Psoas muscle (tissue), 8 donors: ENCODE measurements at places on chromosomes 6 and 20. TPM values are rescaled to one million over a fixed set of nuclear protein-coding genes. Genes with fewer than 3 reads are reported as not detected.

GLO1 gene
- total RNA-seq, result 83.2 TPM

FAM162B gene
- 7.7 TPM for total RNA-seq

DNA sequence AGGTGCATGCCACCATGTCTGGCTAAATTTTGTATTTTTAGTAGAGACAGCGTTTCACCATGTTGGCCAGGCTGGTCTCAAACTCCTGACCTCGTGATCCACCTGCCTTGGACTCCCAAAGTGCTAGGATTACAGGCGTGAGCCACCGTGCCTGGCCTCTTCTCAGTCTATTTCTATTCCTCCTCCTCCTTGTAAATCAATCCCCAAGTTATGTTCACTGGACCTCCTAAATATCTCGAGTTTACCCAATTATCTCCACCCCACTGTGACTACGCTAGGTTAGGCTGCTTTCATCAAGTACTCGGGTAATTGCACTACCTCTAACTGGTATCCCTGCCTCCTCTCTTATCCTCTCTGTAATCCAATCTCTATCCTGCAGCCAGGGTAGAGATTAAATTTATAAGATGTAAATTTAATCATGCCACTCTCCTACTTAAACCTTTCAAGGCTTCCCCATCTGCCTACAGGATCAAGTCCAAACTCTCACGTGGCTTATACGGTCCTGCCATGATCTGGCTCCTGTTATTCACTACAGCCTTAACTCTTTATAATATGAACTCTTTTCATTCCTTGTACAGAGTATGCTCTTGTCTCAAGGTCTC is 837 bp upstream of the MAD2L1BP start:
- peaks cover 48% of the 10 kb centered on the region for H3K4me1 ChIP-seq
- peak overlapping the region; percentile 92 for H3K27ac ChIP-seq
- no peaks in the 10 kb centered on the region for H3K27me3 ChIP-seq
- peak overlapping the region; percentile 92 for H3K4me3 ChIP-seq

DNA sequence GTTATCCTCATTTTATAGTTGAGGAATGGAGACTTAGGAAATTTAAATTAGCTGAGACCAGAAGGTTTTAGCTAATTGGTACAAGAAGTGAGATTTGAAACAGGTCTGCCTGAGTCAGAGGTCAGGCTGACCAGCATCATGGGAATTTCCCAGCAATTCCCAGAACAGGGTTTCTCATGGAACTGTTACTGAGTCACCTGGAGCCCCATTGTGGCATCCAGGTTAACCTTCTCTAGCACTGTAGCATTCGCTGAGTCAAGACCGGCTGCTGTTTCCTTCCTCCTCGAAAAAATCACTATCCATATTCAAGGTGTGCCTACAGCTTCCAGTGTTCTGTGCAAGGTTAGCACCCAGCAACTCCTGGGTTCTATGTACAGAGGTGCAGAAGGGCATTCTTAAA is 238.0 kb upstream of the MAN1A1 start:
- H3K4me3 ChIP-seq, result no peak overlapping the region
- no peaks in the 10 kb centered on the region for H3K36me3 ChIP-seq
- no peak overlapping the region for H3K27ac ChIP-seq
- DNase-seq, result no peak

DNA sequence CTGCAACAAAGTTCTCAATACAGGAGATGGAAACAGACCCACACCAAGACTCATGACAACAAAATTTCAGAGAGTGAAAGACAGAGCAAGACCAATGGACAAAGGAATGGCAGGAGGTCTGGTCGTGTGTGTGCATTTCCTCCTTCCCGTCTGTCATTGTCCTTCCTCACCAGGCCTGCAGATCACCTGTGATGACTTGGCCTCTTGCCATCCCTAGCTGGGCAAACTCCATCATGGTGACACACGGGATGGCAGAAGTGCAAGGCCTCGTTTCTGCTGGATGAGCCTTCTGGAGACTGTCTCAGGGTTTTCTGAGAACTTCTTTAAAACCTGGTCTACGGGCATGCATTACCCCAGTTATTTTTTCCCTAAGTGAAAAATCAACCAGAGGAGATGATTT is 49.2 kb downstream of the RPP21 start:
- no peak overlapping the region for H3K27ac ChIP-seq
- no peak overlapping the region for H3K4me3 ChIP-seq
- peaks cover 2% of the 10 kb centered on the region for H3K27me3 ChIP-seq
- H3K4me1 ChIP-seq, result no peaks in the 10 kb centered on the region
- no peak for DNase-seq

COL9A3 gene
- total RNA-seq, result 0.67 TPM

DNA sequence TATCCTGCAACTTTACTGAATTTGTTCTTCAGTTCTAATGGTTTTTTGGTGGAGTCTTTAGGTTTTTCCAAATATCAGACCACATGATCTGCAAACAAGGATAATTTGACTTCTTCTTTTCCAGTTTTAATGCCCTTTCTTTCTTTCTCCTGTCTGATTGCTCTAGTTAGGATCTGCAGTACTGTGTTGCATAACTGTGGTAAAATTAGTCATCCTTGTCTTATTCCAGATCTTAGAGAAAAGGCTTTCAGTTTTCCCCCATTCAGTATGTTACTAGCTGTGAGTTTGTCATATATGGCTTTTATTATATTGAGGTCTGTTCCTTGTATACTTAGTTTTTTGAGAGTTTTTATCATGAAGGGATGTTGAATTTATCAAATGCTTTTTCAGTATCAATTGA is 4.3 kb downstream of the MICA start:
- no peak overlapping the region for H3K27ac ChIP-seq
- no peaks in the 10 kb centered on the region for H3K27me3 ChIP-seq
- H3K4me3 ChIP-seq, result no peak overlapping the region
- H3K36me3 ChIP-seq, result peaks cover 15% of the 10 kb centered on the region

- no peaks in the 10 kb centered on the region for H3K36me3 ChIP-seq
- no peak overlapping the region for H3K4me3 ChIP-seq
- DNase-seq, result peak; percentile 67
- H3K4me1 ChIP-seq, result peaks cover 35% of the 10 kb centered on the region
- H3K27ac ChIP-seq, result peak overlapping the region; percentile 92
- H3K27me3 ChIP-seq, result no peaks in the 10 kb centered on the region
These were observed 71.9 kb upstream of the SLCO4A1 start for GRCh38 chr20:62570403-62570802.
